Naive thymus-derived CD4-positive, alpha-beta T cell (primary cell): ENCODE measurements at places on chromosomes 2 and 18.

- no peak for DNase-seq
Observed at GRCh38 chr2:224145751-224146355, 106.8 kb upstream of the SERPINE2 start.

DNA sequence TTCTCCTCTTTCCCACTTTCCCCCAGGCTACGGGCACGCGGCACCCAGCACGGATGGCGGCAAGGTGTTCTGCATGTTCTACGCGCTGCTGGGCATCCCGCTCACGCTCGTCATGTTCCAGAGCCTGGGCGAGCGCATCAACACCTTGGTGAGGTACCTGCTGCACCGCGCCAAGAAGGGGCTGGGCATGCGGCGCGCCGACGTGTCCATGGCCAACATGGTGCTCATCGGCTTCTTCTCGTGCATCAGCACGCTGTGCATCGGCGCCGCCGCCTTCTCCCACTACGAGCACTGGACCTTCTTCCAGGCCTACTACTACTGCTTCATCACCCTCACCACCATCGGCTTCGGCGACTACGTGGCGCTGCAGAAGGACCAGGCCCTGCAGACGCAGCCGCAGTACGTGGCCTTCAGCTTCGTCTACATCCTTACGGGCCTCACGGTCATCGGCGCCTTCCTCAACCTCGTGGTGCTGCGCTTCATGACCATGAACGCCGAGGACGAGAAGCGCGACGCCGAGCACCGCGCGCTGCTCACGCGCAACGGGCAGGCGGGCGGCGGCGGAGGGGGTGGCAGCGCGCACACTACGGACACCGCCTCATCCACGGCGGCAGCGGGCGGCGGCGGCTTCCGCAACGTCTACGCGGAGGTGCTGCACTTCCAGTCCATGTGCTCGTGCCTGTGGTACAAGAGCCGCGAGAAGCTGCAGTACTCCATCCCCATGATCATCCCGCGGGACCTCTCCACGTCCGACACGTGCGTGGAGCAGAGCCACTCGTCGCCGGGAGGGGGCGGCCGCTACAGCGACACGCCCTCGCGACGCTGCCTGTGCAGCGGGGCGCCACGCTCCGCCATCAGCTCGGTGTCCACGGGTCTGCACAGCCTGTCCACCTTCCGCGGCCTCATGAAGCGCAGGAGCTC is 35.4 kb downstream of the KCNK3 start:
- no peak for DNase-seq

- no peak for DNase-seq
Observed at GRCh38 chr2:29952973-29953372, 31.6 kb upstream of the ALK start.

- DNase-seq: no peak
Observed at GRCh38 chr2:206083602-206084438, 2.2 kb downstream of the INO80D start.

DNA sequence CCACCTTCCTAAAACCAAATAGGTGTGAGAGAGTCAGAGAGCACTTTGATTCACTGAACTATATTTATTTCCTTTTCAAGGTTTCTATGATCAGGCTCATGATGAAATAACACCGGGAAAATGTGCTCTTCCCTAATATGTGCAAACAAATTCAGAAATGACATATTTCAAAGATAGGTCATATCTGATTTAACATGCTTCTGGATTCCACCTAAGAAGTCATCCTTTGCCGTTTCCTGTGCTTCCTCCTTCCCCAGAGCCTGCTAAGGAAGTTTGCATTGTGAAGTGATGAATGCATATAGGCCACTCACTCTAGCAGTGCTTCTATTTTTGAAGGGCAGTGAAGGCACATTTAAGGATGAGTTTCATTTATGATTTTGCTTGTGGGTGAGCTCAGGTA is 327.6 kb downstream of the TDRD15 start:
- DNase-seq: no peak

- no peak for DNase-seq
Observed at GRCh38 chr2:227057060-227057459, 106.9 kb downstream of the COL4A4 start.

DNA sequence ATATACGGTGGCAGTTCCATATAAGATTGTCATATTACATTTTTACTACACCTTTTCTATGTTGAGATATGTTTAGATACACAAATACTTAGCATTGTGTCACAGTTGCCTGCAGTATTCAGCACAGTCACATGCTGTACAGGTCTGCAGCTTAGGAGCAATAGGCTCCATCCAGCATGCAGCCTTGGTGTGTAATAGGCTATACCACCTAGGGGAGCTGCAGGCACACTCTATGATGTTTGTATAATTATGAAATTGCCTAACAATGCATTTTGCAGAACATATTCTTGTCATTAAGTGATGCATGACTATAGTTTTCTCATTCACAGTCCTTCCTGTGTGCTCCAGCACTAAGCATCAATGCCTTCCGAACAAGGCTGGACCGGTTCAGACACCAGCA is 133.4 kb downstream of the NDUFA10 start:
- DNase-seq: no peak

- no peak for DNase-seq
Observed at GRCh38 chr18:22470248-22471235, 52.8 kb upstream of the CTAGE1 start.

DNA sequence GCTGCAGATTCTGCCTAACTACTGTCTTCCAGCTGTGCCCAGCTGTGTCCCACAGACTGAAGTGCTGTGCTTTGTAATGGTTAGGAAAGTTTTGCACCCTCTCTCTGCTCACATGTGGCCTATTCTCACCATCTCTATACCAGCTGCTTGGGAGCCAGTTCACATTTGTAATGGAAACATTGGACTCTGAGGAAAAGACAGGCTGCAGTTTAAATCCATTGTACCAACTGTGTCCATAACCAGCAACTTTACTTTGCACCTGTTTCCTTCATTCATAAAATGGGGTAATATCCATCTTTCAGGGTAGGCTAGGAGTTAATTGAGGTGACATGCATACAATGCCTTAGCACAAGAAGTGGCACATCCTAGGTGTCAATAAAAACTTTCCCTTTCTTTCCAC is 344.0 kb downstream of the TNS1 start:
- no peak for DNase-seq

DNA sequence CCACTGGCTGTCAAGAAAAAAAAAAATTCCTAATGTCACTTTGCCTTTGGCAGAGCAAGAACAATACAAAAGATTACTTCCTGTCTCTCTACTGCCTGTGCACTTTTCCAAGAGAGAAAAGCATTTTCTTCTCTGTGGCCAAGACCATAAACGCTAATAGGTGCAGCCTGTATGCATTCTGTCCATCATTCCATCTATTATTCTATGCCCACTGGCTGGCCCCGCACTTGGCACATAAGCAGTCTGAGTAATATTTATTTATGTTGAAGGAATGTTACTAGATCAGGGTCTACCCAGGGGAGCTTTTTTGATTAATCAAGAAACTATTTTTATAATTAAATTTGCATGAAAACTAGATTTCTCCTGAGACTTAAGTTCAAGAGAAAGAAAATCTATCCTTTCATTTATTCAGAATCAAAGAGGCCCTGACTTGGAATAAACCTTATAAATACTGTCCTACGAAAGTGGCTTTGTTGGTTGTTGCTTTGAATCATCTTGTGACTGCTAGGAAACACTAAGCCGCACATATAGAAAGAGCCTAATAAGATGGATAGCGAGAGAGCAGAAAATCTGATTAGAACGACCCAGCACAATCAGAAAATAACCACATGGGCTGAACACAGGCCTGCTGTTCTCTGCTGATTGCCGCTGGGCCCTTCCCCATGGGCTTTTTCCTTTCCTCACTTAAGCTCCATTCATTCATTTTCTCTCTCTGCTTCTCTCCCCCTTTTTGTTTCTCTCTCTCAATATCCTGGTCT is 59.4 kb downstream of the MMADHC start:
- no peak for DNase-seq

DNA sequence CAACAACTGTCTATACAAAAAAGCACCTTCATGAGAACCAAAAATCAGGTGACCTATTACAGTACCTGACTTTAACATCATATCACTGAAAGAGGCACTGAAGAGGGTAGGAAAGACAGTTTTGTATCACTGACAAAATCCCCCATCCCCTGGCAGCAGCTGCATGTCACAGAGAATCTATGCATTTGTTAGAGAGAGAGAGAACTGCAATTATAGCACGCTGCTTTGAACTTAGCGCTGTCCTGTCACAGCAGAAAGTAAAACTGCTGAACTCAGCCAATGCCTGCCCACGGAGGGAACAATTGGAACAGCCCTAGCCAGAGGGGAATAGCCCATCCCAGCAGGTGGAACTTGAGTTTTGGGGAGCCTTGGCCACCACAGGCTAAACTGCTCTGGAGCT is 75.1 kb upstream of the NOL4 start:
- no peak for DNase-seq

GRCh38 chr2:20992201-20992711 is 51.6 kb downstream of the APOB start:
- no peak for DNase-seq

- DNase-seq: no peak
Observed at GRCh38 chr2:109655287-109655686, 41.1 kb downstream of the SOWAHC start.

GRCh38 chr2:117232305-117232704 is 582.2 kb upstream of the DDX18 start:
- no peak for DNase-seq

GRCh38 chr2:171579481-171579880 is 57.2 kb downstream of the CYBRD1 start:
- no peak for DNase-seq

GRCh38 chr2:217930761-217931563 is 71.8 kb downstream of the TNS1 start:
- DNase-seq: no peak

GRCh38 chr2:191831410-191831994 is 15.4 kb downstream of the CAVIN2 start:
- no peak for DNase-seq

DNA sequence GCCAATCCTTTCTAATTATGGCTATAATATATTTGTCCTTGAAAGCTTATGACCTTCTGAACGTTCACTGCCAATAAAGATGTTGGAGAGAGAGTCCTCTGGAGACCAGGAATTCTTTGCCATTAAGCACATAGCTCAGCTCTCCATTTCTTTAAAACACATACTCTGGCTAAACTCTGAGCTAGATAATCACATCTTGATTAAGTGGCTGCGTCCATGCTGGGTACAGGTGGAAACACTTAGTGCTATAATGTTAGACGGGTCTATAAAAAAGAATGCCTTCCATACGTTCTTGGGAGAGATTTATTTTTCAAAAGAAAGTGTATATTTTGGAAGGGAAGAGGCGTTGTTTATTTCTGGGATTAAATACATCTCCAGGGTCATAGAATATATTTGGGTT is 314.5 kb downstream of the LPIN1 start:
- DNase-seq: no peak

DNA sequence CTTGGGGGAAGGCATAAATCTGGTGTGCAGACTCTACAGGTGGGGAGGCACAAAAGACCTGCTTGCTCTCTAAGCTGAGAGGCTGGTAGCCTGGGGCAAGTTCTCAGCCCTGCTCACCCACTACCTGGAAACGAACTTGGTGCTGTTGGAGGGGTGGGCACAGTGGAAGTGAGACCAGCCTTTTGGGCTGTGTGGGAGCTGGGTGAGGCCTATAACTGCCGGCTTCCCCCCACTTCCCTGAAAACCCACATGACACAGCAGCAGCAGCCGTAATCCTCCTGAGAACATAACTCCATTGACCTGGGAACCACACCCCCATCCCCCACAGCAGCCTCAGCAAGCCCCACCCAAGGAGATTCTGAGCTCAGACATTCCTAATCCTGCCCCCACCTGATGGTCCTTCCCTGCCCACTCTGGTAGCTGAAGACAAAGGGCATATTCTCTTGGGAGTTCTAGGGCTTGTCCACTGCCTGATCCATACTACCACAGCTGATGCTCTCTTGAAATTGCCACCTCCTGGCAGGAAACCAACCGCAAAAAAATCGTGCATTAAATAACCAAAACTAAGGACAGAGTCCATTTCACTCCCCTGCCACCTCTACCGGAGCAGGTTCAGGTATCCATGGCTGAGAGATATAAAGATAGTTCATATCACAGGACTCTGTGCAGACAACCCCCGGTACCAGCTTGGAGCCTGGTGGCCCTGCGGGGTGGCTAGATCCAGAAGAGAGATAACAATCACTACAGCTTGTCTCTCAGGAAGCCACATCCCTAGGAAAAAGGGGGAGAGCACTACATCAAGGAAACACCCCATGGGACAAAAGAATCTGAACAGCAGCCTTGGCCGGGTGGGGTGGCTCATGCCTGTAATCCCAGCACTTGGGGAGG is 178.1 kb downstream of the NDUFA10 start:
- no peak for DNase-seq

DNA sequence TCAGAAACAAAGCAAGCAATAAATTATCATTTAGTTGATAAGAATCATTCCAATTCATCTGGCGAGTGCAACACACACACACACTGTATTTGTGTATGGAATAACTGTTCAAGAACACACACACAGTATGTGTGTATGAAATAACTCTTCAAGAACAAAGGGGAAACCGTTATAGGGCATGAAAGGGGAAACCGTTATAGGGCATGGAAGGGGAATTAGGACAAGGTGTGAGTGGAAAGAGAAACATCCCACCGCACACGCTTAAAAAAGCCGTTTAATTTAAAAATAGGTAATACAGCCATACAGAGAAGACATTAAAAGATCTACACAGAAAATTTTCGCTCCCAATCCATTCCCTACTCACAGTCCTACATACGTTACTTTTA is 607 bp upstream of the TSN start:
- no peak for DNase-seq

- no peak for DNase-seq
Observed at GRCh38 chr2:160651416-160652200, 158.0 kb upstream of the RBMS1 start.

- no peak for DNase-seq
Observed at GRCh38 chr2:223647258-223647952, 45.2 kb upstream of the SCG2 start.

DNA sequence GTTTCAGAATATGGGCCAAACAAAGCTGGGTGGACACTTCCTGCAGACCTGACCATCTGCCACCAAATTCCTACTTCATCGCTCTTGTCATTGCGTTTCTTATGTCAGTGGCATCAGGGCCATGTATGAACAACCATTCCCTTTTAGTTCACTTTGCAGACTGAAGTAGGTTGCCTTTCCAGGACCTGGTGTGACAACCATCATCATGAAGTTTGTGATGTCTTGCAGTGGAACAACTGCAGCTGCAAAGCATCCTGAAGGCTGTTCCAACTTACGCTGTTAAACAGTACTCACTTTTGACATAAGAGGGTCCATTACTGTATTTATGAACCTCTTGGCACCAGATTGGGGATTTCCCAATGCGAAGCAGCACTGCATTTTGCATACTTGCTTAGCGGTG is 511.6 kb downstream of the ARHGAP15 start:
- DNase-seq: no peak
